ENCODE measurements at places on chromosomes 2 and 18.

DNA sequence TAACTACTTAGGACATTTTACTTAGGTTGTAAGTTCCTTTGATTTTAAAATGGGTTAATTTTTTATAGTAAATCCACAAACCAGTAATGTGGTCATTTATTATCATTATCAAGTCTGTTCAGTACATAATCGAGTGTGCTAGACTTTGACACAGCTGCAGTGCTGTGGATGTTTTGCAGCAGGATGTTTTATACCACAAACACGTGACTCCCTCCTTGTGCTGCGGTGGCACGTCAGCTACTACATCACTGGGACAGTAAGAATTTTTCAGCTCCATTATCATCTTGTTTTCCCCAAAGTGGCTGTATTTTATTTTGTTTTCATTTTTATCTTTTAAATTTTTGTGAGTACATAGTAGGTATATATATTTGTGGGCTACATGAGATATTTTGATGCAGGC, 70.0 kb downstream of the ATP9B start:
- DNase-seq, result peak; percentile 10

DNA sequence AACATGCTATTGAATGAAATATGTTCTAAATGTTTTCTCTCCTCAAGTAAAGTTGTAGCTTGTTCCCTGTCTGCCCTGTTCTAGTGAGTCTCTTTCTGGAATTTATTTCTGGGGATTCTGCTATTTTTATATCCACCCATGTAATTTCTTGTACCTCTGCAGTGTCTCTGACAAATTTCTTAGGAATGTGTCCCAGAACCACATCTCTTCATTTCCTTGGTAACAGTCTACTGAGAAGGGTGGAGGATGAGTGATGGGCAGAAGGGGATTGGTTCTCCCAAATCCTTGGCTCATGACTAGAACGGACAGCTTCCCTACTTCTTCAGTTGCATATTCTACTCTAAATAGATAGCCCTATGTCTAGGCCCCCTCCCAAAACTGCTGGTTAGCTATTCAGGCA, 490.6 kb upstream of the LINC00305 start:
- DNase-seq, result no peak

DNA sequence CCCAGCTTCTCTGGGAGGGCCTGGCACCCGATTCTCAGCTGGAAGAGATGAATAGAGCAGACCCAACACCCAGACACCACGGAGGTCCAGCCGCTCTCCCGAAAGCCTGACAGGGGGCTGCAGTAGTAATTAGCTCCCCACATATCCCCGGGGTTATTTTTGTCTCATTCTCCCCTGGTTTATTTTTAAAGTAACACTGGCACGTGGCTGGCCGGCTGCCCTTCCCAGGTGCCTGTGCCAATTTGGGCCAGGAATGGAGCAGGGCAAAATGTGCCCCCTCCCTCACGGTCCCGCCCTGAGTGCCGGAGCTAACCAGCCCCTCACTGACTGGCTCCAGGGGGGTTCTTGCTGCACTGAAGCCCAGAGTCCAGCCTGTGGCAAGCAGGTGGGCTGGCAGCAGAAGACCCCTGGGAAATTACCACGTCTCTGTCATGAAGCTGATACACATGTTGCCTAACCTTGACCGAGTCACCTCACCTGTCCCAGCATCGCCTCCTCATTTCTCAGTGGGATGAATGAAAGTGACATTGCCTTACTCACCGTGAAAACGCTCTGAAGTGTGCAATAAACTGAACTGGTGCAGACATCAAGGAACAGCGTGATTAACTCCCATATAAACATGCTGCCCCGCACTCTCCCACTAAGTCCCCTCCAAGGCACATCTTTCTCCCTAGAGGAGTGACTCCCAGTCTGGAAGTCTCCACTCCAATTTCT, 18.4 kb downstream of the KCNK3 start:
- no peak for DNase-seq

DNA sequence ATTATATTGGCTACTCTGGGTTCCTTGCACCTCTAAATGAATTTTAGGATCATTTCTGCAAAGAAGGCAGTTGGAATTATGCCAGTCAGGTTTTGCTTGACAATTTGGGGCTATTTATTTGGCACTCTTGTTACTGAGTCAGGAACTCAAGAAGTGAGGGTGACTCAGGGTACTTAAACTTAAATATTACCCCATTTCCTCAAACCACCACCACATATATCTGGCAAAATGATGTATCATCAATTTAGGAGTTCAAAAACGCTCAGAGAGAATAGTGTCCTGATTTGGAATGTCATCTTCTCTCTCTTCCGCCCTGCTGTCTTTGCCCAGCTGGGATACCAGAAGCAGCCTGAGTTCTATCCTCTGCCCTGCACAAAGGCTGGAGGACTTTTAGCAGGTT, 2.4 kb upstream of the THNSL2 start:
- DNase-seq, result no peak

DNA sequence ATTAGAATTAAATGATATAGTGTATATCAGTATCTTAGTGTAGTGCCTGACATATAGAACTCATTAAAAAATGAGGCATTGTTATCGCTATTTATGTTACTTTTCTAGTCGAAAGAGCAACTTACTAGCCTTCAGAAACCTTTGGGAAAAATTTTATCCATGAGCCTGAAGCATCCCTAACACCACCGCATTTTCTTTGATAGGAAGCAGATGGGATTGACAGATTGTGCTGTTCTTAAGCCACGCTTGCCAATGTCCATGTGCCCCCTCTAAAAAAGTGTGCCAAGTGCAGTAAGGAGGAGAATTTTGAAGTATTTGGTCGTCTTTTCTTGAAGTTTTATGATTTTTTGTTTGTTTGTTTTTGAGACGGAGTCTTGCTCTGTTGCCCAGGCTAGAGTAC, 29.1 kb downstream of the PPM1B start:
- DNase-seq, result no peak

DNA sequence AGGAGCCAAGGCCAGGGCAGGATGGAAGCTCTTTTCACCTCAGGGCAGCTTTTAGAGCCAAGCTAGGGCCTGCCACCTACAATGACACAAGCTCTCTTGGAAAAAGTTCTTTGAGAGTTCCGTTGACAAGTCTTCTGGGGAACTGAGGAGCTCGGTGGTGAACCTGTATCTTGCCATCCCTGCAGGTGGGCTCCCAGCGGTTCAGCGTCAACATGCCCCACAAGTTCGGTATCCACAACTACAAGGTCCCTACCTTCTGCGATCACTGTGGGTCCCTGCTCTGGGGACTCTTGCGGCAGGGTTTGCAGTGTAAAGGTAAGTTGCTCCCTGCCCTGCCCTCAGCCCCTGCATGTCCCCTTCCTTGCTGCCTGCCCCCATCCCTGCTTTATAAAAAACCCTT, 312.8 kb upstream of the EPAS1 start:
- DNase-seq, result no peak

GRCh38 chr2:20449501-20450200, 2.8 kb downstream of the RHOB start:
- no peak for DNase-seq

DNA sequence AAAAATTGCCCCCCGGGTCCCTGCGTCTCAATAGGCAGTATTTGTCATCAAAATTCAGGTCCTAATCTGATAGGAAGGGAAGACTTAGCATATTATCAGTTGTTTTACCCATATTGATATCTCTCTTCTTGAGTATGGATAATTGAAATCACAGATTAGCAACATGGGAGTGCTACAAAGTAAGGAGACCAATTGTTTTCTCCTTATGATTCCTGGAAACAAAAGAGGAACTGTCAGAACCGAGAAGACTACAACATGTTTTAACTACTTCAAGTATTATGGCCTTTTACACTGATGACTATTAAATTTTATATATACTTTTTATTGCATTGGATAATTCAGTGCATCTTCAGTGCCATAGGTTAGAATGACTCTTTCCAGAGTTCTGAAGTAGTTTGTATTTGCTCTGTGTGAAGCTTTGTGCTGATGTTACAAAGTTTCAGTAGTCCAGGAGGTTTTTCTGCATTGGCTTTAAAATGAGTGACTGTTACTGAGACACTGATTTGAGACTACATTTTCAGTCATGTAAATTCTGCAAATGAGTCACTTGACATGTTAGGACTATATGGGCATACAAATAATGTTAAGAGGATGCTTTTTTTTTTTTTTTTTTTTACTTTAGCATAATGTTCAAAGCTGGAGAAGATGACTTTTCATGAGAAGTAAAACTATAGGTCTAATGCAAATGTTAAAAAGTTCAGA, 19.7 kb upstream of the TLK1 start:
- DNase-seq, result no peak

DNA sequence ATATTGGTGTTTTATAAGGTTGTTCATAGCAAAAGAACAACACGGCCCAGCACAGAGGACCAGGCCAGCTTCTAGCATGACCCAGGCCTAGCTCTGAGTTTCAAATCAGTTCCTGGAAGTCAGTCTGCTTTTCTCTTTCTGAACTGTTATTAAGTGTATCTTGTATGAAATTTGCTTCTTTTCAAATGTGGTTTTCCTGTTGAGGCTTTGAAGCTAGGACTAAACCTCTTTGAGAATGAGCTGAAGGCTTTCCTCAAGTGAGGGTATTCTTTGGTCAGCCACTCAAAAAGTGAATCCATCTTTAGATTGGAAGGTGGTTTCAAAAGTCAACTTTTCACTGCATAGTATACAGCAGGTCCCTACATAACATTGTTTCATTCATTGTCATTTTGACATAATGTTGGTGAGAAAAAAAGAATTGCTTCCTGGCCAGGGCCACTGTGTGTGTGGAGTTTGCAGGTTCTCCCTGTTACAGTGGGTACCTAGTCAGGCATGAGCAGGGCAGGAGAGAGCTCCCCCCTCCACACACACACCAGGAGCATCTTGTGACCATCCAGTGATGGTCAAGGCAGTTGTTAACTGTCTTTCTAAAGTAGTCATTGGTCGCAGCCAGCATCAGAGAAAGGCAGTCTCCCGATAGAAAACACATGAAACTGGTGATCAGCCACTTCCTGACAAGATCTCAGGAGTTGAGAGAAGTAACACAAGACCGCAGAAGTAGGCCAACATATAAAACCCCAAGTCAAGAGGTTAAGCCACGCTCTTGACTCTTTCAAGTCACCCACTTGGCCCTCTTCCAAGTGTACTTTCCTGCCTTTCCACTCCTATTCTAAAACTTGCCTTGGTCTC, 6.7 kb upstream of the ACAA2 start:
- DNase-seq, result no peak

DNA sequence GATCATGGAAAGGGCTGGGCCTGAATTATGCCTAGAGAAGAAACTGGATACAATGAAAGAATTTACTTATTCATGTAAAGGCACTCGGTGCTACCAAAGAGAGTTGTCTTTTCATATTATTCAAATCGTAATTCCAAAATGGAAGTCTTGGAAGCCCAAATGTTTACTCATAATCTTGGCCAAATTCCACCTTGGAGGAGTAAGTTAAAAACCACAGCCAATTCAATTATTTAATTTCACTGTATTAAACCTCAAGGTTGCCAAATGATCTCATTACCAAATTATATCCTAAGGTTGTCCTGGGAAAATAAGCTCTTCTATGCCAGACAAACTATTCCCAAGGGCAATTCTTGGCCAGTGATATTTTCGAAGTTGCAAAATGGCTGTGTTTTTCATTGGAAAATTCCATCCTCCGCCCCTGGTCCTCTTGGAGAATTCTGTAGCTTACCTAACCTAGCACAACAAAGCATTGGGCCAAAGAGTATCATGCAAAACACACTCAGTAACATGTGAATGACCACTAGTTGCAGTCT, 11.1 kb upstream of the VPS4B start:
- no peak for DNase-seq

GRCh38 chr2:90069290-90069894, 1377.9 kb downstream of the RPIA start:
- DNase-seq, result no peak

- DNase-seq, result no peak
Measured at GRCh38 chr2:110931648-110932047, 189.1 kb upstream of the BCL2L11 start.

- DNase-seq, result no peak
Measured at GRCh38 chr2:1754461-1755170, 10.3 kb upstream of the PXDN start.

DNA sequence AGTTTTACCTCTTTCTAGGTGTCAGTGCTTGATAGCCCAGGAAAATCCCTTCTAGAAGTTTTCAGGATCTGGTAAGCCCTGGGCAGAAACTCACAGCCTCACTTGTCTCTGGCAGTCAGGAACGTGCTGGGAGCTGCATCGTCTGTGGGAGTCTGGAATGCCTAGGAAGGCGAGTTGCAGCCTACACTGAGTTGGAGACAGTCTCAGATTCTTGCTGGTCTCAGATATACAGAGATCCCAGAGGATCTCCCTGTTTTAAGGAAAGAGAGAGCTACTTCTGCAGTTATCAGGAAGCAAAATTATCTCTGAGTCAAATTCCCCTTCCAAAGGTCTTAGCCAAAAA, 104.4 kb upstream of the CDC42EP3 start:
- DNase-seq, result no peak

DNA sequence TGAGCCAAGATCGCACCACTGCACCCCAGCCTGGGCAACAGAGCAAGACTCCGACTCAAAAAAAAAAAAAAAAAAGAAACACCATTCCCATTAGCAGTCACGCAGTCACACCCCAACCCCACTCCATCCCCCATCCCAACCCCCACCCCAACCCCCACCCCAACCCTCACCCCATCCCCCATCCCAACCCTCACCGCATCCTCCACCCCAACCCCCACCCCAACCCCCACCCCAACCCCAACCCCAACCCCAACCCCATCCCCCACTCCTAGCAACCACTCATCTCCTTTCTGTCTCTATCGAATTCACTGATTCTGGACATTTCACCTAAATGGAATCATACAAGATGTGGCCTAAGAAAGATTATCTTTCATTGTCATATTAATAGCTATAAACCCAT, 25.9 kb upstream of the ATP9B start:
- DNase-seq, result no peak

GRCh38 chr2:169107645-169108044, 38.3 kb downstream of the DHRS9 start:
- no peak for DNase-seq

DNA sequence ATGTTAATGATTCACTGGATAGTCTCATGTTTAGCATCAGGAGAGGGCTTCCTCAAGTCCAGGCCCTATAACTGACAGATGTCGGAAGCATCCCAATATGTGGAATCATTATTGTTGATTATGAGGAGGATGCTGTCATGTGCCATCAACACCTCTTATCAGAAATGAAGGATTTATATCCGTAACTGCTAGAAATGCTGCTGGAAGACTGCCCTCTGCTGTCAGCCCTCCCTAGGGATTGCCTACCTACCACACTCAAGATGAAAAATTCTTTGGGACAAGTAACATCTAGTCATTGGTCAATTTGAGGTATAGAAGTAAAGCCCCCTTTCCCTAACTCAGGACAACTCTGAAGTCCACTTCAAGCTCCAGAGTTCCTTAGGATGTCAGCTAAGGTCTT, 1166.5 kb upstream of the NXPH2 start:
- DNase-seq, result no peak

GRCh38 chr2:23241611-23242245, 143.3 kb upstream of the KLHL29 start:
- DNase-seq, result no peak

DNA sequence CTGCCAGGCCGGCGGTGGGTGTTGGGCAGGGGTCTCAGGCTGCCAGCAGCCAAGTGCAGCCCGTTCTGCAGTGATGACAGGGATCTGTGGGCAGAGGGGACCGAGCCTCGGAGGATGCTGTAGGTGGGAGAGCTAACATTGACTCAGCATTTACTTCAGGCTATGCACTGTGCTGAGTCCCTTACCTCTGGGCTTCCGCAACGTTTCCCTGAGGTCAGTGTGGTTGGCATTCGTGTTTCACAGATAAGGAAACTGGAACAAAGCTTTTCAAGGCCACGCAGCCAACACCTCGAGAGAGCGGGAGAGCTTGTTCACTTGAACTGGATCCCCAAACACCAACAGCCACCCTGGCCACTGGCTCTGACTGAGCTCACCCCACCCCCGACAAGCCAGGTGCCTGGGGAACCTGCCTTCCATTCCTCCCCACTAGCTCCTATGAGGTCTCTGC, 839 bp upstream of the GPR148 start:
- no peak for DNase-seq
